Caco-2 (cell line): ENCODE measurements at places on chromosomes 16 and 17.

GRCh38 chr16:23967775-23968174 lies 132.0 kb downstream of the PRKCB start:
- DNase-seq = no peak

- no peak for DNase-seq
Observed at GRCh38 chr17:6521586-6521985, 34.8 kb downstream of the PITPNM3 start.

DNA sequence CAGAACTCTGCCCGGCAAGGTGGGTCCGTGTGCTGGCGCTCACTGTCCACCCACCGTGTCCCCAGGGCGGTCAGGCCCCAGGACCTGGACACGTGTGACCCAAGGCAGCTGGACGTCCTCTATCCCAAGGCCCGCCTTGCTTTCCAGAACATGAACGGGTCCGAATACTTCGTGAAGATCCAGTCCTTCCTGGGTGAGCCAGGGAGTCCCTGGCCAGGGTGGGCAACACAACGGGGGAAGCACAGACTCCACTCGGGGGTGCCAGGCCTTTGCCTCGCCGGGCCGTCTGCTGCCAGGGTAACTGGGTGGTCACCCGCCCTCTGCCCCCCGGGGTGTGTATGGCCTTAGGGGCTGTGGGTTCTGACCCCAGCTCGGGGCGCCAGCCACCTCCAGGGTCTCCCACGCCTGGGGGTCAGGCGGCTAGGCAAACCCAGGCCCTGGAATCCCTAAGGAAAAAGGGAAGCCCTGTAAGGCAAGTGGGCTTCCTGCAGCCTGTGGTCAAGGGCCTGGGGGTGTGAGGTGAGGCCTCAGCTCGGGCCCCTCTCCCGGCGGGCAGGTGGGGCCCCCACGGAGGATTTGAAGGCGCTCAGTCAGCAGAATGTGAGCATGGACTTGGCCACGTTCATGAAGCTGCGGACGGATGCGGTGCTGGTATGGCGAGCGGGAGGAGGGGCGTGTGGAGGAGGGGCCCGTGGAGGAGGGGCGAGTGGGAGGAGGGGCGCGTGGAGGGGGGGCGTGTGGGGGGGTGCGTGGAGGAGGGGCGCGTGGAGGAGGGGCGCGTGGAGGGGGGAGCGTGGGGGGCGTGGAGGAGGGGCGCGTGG lies 6.5 kb downstream of the MSLN start:
- no peak for DNase-seq

DNA sequence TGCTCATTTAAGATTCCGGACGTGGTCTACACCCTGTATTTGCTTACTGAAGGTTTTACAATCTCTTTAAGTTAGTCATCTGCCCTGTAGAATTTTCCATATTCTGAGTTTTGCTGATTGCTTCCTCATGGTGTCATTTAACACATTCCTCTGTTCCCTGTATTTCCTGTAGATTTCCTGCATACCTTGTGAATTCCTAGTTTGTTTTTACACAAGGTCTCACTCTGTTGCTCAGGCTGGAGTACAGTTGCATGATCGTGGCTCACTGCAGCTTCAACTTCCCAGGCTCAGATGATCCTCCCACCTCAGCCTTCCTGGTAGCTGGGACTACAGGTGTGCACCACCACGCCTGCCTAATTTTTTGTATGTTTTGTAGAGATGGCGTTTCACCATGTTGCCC lies 66.8 kb downstream of the CMIP start:
- DNase-seq = no peak

GRCh38 chr16:65098916-65099315 lies 22.9 kb downstream of the CDH11 start:
- no peak for DNase-seq

- no peak for DNase-seq
Observed at GRCh38 chr16:7231762-7232161, 100.9 kb upstream of the RBFOX1 start.
